ENCODE measurements at places on chromosomes 13 and 19.

GRCh38 chr13:112895521-112896465 lies 73.2 kb upstream of the MCF2L start:
- DNase-seq = no peak

DNA sequence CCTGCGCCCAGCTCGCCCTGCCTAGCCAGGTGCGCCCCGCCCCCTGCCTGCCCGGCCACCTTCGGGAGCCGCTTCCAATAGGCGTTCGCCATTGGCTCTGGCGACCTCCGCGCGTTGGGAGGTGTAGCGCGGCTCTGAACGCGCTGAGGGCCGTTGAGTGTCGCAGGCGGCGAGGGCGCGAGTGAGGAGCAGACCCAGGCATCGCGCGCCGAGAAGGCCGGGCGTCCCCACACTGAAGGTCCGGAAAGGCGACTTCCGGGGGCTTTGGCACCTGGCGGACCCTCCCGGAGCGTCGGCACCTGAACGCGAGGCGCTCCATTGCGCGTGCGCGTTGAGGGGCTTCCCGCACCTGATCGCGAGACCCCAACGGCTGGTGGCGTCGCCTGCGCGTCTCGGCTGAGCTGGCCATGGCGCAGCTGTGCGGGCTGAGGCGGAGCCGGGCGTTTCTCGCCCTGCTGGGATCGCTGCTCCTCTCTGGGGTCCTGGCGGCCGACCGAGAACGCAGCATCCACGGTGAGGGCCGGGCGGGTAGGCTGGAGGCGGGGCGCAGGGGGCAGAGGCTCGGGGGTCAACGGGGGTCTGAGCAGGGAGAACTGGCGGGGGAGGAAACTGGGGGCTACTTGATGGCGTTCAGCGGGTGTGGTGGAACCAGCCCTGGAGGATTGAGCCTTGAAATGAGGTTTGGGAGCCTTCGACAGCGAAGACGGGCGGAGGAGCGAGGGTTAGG lies at the start of gene SPINT2:
TSS of gene SPINT2 (plus strand) at position 88 of the 727 bp plus-strand sequence. CDS start at position 408, 320 bp downstream.
- no peak for DNase-seq

- peak; percentile 31 for DNase-seq
Observed at GRCh38 chr19:46537136-46538097, 41.8 kb upstream of the PNMA8B start.

GRCh38 chr13:31090961-31091624 lies 70.6 kb downstream of the HSPH1 start:
- DNase-seq = no peak

DNA sequence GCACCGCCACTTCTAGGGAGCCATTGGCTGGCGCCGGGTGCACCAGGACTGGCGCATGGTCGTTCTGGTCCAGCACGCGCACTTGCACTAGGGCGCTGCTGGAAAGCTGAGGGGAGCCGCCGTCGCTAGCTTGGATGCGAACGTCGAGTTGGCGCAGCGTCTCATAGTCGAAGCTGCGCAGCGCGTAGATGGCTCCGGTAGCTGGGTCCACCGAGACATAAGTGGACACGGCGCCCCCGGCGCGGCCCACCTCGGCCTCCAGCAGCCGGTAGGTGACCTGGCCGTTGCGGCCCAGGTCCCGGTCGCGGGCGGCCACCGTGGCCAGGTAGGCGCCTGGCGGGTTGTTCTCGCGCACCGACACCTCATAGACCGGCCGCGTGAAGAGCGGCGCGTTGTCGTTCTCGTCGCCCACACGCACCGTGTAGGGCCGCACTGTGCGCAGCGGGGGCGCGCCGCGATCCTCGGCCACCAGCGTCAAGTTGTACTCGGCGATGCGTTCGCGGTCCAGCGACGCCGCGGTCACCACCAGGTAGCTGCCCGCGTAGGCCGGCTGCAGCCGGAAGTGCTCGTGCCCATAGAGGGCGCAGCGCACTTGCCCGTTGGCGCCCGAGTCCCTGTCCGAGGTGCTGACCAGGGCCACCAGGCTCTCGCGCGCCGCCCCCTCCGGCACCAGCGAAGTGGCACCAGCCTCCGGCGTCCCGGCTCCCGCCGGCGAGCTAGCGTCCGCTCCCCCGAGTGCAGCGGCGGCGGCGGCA lies 1.7 kb downstream of the PCDH8 start:
- DNase-seq = peak; percentile 15
